ENCODE measurements at places on chromosomes 2 and 18. TPM values are rescaled to one million over a fixed set of nuclear protein-coding genes. Genes with fewer than 3 reads are reported as not detected.

Gene CPO
- not detected for total RNA-seq

Gene BABAM2
- total RNA-seq: 14.7 TPM

Gene SAG
- 0.82 TPM for total RNA-seq

Gene CDH19
- total RNA-seq: under 0.01 TPM

Gene HOXD13
- total RNA-seq: not detected

Gene LIMS4
- total RNA-seq: 0.41 TPM

Measured in frontal cortex (tissue), 4 donors.